ENCODE measurements at places on chromosomes 6 and 20. TPM values are rescaled to one million over a fixed set of nuclear protein-coding genes. Genes with fewer than 3 reads are reported as not detected.

Gene NOX3
- not detected for polyA plus RNA-seq

Gene PLA2G7
- not detected for polyA plus RNA-seq

DNA sequence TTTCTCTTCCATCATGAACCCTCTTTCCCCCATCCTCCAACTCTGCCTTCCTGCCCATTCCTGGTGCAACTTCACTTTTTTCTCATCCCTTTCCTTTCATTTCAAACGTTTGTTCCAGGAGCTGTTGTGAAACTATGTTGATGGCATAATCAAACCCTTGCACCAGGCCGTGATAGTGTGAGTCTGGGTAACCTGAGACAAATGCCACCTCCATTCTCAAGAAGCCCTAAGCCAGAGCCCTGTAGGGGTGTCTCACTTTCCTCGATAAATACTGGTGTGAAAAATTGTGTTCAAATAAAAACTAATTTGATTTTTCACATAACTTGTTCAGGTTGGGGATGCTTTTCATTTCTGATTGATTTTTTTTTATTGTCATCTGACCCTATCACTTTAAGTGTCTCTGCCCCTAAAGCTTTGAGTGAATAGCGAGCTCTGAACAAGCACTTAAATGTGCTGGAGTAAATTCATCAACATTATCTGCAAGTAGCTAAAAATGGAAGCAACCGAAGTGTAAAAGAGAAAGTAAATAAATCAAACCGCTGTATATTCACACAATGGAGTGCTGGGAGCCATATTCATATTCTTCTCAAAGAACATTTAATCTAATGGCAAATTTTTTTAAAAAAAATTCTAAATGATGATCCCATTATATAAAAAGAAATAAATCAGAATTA, 303.1 kb upstream of the CDYL start:
- H3K36me3 ChIP-seq = no peaks in the 10 kb centered on the region
- H3K4me1 ChIP-seq = no peaks in the 10 kb centered on the region
- DNase-seq = no peak
- no peak overlapping the region for H3K4me3 ChIP-seq
- H3K27me3 ChIP-seq = no peaks in the 10 kb centered on the region

GRCh38 chr6:117938311-117938995, 31.4 kb downstream of the SLC35F1 start:
- H3K4me1 ChIP-seq = no peaks in the 10 kb centered on the region
- no peaks in the 10 kb centered on the region for H3K36me3 ChIP-seq
- H3K4me3 ChIP-seq = no peak overlapping the region

- no peaks in the 10 kb centered on the region for H3K4me1 ChIP-seq
- no peaks in the 10 kb centered on the region for H3K27me3 ChIP-seq
- no peaks in the 10 kb centered on the region for H3K36me3 ChIP-seq
- H3K27ac ChIP-seq = no peak overlapping the region
- DNase-seq = no peak
Observed at GRCh38 chr6:131225127-131225526, 89.9 kb downstream of the AKAP7 start.

- no peaks in the 10 kb centered on the region for H3K27me3 ChIP-seq
- no peaks in the 10 kb centered on the region for H3K4me1 ChIP-seq
- DNase-seq = no peak
- H3K27ac ChIP-seq = no peak overlapping the region
- H3K36me3 ChIP-seq = no peaks in the 10 kb centered on the region
Observed at GRCh38 chr6:317060-317447, 24.8 kb downstream of the DUSP22 start.

- H3K4me3 ChIP-seq = no peak overlapping the region
- DNase-seq = no peak
- H3K27ac ChIP-seq = no peak overlapping the region
Observed at GRCh38 chr6:11785774-11786579, 7.4 kb upstream of the ADTRP start.

DNA sequence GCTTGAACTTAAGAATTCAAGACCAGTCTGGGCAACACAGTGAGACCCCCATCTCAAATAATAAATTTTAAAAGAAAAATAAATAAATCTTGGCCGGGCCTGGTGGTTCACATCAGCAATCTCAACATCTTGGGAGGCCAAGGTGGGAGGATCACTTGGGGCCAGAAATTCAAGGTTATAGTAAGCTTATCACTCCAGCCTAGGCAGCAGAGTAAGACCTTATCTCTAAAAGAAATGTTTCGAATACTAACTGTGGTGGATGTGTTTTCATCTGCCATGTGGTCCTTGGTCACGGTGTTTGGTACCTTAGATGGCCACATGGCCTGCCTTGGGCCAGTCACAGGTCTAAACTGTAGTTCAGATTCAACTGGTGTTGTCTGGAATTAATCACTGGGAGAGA, 5.8 kb downstream of the UBE2C start:
- H3K4me1 ChIP-seq = peaks cover 14% of the 10 kb centered on the region
- no peak overlapping the region for H3K4me3 ChIP-seq
- H3K27me3 ChIP-seq = no peaks in the 10 kb centered on the region
- H3K36me3 ChIP-seq = no peaks in the 10 kb centered on the region

GRCh38 chr6:141925001-141925400, 207.7 kb upstream of the GJE1 start:
- no peak overlapping the region for H3K27ac ChIP-seq
- no peak overlapping the region for H3K4me3 ChIP-seq
- peak; percentile 30 for DNase-seq
- H3K4me1 ChIP-seq = peaks cover 8% of the 10 kb centered on the region

DNA sequence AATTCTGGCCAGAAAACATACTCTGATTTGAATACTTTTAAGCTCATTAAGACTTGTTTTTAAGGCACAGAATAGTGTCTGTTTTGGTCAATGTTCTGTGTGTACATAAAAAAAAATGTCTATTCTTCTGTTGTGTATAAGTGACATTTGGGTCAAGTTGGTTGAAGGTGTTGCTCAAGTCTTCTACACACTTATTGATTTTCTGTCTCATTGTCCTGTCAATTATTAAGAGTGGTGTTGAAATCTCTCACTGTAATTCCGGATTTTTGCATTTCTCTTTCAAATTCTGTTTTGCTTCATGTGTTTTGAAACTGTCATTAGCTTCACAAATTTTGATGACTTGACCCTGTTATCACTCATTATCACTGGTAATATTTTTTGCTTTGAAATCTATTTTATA, 37.5 kb upstream of the EPM2A start:
- no peaks in the 10 kb centered on the region for H3K4me1 ChIP-seq
- no peak overlapping the region for H3K27ac ChIP-seq
- H3K27me3 ChIP-seq = no peaks in the 10 kb centered on the region
- H3K4me3 ChIP-seq = no peak overlapping the region

Measured in GM23248 (cell line).